CD8-positive, alpha-beta T cell (primary cell): ENCODE measurements at places on chromosomes 6 and 20.

DNA sequence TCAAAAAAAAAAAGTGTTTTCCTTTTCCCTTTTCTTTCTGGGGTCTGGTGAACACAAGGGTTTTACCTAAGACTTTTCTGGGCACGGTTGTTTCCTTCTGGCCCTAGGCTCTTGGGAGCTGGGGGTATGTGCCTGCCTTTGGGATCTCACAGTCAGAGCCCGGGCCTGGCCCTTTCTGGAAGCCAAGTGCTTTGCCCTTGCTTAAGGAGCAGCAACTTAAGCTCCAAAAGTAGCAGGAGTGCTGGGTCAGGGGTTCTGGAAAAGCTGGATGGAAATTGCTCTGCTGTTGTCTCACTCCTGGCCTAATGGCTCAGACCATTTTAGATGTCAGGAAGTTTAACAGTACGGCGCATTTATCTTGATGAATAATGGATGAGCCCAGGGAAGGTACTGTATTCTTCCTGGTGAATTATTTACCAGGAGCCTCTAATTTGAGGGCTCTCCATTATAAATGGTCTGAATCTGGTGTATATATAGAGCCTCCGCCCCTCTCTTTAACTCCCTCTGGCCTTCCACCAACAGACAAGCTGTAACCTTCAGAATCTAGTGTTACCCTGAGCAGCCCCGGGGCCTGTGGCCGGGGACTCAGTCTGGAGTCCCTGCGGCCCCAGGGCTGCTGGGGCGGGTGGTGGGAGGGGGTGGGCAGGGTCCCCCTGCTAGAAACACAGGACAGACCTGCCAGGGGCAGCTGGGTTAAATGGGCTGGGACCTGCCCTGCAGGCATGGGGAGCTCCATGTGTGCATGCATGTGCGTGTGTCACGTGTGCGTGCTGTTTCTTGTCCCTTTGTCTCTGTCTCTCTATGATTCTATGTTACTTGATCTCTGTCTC lies 37.5 kb downstream of the PTK7 start:
- DNase-seq, result no peak

DNA sequence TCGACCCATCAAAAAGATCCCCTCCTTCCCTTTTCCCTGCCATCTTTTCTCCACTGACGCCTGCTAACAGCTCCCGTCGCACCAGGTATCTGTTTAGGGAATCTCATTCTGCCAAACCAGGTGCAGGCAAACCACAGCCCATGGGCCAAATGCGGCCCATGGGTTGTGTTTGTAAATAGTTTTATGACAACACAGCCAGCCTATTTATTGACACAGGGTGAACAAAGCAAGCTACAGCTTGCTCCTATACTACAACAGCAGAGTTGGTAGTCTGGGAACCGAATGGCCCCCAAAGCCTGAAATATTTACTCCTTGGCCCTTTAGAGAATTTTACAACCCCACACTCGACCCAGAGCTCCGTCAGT lies 16.4 kb downstream of the NFATC2 start:
- no peak for DNase-seq

- DNase-seq, result no peak
Observed at GRCh38 chr6:17381424-17382147, 11.8 kb upstream of the CAP2 start.

DNA sequence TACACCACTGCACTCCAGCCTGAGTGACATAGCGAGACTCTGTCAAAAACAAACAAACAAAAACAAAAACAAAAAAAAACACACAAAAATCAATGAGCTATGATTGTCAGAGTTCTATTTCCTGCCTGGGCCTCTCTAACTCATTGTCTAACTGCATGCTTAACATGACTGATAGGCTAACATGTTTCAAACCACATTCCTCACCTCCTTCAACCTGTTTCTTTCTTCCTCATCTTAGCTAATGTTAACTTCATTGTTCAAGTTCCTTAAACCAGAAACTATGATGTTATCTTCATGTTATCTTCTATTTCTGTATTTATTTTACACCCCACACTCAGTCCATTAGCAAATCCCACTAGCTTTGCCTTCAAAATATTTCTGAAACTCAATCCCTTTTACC lies 41.5 kb downstream of the BEND6 start:
- DNase-seq, result no peak

GRCh38 chr6:138346302-138347195 lies 31.2 kb upstream of the SMIM28 start:
- DNase-seq, result no peak

DNA sequence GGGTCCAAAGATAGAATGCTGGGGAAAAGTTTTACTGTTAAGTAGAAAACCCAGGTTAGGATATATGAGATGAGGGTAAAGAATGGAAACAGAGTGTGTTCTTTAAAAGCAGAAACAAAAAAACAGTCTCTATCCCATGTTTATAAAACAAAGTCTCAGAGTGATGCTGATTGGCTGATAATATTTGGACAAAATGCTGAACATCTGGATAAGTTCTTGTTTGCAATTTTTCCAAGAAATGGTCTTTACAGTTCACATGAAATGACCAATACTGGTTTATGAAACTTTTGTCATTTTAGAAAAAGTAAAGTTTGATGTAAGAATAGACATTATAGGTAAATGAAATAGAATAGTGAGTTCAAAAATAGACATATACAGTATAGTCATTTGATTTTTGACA lies 96.2 kb upstream of the EYS start:
- DNase-seq, result no peak

DNA sequence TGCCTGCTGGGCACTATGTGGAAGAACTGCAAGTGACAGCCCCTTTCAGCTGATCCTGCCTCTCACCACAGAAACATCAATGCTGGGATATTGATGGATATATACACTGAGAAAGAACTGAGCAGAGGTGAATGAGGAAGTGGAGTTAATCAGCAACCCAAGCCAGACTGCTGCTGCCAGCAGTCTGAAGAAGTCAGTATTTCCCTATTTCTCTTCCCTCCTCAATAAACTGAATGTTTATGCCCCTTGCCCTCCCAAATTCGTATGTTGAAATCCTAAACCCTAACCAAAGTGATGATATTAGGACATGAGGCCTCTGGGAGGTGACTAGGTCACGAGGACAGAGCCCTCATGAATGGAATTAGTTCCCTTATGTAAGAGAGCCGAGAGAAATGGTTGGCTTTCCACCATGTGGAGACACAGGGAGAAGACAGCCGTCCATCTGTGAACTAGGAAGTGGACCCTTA lies 76.3 kb downstream of the CDK19 start:
- DNase-seq, result no peak

DNA sequence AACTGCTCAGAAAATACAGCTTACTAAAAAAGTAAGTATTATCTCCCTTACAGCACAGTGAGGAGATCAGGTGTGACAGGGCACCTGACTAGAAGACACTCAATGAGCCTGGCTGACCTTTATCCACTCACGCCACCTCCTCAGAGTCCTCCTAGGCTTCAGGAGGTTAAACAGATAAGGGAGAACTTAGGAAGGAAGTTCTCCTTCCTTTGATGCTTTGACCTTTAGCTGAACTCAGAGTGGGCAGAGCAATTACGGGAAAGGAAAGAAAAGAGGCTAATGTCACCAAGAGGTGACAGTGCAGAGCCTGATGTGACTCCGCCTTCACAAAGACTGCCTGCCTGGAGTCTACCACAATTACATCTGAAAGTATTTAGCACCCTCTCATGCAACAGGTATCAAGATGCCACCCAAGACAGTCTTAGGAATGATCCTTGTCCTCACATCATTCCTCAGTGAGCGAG lies 36.7 kb downstream of the MAN1A1 start:
- no peak for DNase-seq

DNA sequence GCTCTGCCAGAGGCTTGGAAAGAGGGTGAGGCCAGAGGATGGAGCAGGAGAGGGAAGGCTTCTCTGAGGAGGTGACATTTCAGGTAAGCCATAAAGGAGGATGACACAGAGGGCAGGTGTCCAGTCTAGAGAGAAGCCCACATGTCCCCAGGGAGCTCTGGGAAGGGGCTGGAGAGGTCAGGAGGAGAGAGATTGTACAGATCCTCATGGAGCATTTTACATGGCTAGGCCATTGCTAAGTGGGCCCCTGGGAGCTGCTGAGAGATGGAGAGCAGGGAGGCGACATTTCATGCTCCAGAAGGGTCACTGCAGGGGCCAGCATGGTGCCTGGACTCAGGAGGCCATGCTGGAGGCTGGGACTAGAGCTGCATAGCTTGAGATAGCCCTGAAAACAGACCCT lies 124.5 kb downstream of the TOX2 start:
- no peak for DNase-seq

DNA sequence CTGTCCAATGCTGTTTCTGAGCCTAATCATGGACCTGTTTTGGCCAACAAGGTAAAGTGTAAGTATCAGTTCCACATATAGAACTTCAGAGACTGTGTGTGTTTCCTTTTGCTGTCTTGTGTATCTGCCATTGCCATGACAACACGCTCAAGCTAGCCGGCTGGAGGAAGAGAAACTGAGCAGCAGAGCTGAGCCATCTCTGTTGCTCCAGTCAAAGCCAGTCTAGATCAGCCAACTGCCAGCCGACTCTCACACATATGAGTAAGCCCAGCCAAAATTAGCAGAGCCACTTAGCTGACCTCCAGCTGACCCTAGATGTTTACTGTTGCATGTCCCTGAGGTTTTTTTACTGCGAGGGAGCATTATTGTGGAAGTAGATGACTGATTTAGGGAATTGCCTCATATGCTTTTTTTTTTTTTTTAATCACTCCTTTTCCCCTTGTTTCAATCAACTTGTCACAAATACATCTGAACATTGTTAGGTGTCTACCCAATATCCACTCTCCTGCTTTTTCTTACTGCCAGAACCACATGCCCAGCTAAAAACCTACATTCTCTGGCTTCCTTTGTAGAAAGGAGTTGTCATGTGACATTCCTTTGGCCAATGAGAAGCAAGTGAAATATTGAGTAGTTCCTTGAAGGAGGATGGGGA lies 304.3 kb upstream of the SUPT3H start:
- DNase-seq, result no peak

- DNase-seq, result no peak
Observed at GRCh38 chr6:52016915-52017748, 70.3 kb downstream of the PKHD1 start.

DNA sequence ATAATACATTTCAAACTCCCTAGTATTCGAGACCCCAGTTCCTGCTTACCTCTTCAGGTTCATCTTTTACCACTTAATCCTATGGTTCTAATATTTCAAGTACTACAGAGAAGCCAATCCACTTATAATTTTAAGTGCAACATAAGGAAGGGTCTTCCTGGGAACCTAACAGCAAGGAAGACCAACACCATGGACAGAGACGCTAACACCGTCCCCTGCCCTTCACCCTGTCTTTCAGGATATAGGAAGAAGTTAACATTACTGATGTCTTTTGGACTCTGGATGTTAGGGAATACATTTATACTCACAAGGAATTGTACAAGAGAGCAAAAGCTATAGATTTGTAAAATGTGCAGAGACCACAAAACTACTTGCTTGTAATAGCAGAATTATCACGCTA lies 565.0 kb upstream of the CHD6 start:
- DNase-seq, result no peak

- peak; percentile 91 for DNase-seq
Observed at GRCh38 chr20:34876406-34877282, at the start of gene ACSS2. TSS of gene ACSS2 (plus strand) at chr20:34876612. CDS start at chr20:34876646, 34 bp downstream.

GRCh38 chr20:23873370-23874015 lies 6.1 kb downstream of the CST5 start:
- no peak for DNase-seq

DNA sequence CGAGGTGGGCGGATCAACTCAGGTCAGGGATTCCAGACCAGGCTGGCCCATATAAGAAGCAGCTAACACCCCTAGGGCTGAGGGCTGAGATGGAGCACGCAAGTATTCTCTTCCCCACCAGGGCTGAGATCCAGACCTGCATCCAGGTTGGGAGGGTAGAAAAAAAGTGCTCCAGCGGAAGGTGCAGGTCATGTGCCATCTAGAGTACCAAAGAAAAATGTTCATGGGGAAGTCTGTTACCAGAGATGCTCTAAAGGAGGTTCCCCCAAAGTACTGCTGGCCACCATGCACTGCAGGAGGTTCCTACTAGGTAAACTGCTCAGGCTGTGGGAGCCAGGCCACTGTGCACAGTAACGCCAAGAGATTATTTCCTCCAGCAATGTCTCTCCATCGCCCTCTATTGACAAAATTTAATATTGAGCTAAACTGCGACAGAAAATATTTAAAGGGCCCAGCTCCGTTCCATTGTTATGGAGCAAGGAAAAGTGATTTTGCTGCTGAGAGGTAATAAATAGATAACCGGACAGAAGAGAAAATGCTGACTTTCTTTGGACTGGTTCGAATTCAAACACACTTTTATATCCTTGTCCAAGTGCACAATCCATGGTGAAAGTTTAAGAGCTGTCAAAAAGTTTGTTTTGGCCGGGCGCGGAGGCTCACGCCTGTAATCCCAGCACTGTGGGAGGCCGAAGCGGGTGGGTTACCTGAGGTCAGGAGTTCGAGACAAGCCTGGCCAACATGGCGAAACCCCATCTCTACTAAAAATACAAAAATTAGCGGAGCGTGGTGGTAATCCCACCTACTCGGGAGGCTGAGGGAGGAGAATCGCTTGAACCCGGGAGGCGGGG lies 159.9 kb downstream of the OR2B2 start:
- DNase-seq, result peak; percentile 64

DNA sequence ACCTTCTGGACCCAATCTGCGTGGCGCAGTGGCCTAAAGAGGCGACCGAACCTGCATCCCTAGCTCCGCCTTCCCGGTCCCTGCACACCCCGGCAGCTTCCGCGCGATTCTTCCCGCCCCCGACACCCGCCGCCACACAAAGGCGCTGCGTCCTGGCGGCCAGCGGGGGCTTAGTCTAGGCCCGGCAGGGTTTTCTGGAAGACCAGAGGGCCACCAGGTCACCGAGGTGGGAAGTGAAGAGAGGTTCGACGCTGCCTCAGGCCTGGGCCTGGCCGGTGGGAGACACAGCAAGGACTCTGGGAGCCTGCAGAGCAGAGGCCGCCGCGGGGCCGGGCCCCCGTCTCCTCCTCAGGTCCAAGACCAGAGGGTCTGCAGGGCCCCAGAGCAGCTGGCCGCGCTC lies 154.9 kb downstream of the OR2B2 start:
- peak; percentile 37 for DNase-seq

GRCh38 chr20:50870561-50871161 lies 60.6 kb downstream of the ADNP start:
- DNase-seq, result no peak

DNA sequence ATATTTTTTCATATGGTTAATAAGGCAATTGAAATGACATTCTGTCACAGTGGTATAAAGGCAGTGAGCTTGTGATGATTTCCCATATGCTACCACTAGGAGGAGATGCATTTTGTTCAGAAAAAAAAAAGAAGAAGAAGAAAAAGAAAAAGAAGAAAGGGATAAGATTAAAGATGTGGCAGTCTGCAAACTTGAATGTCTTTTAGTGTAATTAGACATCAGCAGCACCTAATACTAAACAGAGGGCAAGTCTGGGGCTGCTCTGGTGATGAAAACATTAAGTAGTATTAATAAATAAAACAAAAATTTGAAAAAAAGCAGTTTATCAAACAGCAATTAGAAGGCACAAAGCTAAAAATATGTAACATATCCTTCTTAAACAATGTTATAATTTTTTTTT lies 95.4 kb upstream of the DEFB112 start:
- DNase-seq, result no peak

GRCh38 chr20:18808712-18809111 lies 4.9 kb upstream of the SCP2D1 start:
- no peak for DNase-seq
